RWPE1 (cell line): ENCODE measurements at places on chromosomes 16 and 17.

DNA sequence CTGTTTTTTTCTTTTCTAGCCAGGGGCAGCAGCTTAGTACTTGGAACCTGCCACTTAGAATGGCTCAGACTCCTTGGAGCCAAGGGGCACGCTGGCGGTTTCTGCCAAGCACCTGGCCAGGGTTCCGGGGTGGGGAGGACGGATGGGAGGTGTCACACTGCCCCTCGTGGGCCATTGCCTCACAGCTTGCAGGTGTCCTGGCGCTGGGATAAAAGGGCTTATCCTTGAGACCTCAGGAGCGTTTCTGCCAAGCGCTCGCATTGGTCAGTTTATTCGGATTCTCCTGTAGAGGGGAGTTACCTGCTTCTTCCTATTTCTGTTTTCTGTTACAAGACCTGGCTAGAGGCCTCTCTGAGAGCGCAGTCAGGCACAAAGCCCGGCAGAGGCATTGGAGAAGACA, 234.6 kb downstream of the MSI2 start:
- no peak for DNase-seq

GRCh38 chr17:32256701-32257019, 9.0 kb upstream of the RHBDL3 start:
- no peak for DNase-seq

GRCh38 chr16:21666772-21667171, 3.0 kb downstream of the OTOA start:
- DNase-seq = no peak

GRCh38 chr17:7707446-7707845, 2.4 kb downstream of the EFNB3 start:
- DNase-seq = no peak

GRCh38 chr16:47777220-47777619, 316.1 kb downstream of the PHKB start:
- DNase-seq = no peak

DNA sequence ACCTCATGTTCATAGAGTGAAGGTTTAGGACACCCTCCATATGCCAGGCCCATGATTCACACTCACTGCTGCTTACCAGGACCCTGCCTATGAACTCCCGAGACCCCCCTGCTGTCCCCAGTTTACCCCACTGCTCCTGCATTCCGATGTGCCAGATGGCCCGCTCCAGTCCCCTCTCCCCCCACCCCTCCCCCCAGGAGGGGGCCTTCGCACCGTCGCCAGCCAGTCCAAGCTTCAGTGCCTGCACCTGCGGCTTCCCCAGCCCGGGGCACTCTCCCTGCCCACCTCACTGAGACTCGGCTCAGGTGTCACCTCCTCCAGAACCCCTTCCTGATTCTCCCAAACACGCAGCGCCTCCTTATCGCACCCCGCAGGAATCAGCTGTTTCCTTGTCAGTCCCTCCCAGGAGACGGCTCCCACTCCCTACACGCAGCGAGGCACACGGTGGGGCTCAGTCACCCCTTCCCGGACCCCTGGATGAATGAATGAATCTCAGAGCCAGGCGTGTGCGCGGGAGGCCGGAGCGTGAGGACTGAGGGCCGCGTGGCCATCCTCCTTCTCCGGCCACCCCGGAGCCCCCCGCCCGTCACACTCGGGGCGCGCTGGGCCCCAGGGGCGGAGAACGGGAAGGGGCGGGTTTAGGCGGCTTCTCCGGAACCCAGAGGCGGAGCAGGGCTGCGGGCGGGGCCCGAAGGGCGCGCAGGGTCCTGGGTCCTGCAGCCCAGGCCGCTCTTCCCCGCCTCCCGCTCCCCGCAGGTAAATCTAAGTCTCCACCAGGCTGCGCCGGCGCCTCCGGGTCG, 1.6 kb downstream of the MYO1C start:
- DNase-seq = peak; percentile 63

DNA sequence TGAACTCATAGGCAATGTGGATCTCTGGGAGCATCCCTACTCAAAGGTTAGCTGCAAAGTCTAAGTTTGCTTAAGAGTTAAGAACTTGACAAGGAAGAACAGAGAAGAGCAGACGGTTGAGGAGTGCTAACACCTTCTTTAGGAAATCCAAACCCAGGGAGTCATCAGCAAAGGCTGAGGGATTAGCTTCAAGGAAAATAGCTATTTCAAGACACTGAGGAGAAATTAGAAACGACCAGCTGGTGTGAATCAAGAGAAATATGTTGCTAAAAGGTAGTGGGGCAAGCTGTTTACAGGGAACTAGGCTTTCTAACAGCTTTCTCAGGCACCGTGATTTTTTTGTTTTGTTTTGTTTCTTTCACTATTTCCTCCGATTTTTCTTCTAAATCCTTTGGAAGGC, 90.7 kb downstream of the CDH8 start:
- DNase-seq = no peak

- no peak for DNase-seq
Measured at GRCh38 chr17:56434610-56435009, 158.9 kb upstream of the NOG start.

DNA sequence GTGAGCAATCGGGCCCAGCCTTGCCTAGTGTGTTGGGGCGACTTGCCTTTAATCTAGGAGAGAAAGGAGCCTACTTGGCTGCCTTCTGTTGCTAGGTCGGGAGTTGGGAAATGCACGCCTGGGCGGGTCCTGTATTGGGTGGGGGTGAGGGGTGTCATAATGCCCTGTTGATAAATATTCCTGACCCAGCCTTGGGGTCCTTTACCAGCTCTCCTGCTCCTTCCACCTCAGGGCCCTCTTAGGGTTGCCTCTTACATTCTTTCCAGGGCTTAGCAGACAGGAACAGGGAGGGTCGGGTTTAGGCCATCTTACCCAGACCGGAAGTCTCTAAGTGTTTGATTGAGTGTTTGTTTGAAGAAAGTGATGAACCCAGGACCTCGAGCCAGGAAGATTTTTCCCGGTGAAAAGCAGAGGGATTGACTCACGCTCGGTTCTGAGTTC, 112.9 kb downstream of the SEC14L1 start:
- DNase-seq = no peak

GRCh38 chr17:214881-215331, 33.5 kb upstream of the DOC2B start:
- DNase-seq = no peak

DNA sequence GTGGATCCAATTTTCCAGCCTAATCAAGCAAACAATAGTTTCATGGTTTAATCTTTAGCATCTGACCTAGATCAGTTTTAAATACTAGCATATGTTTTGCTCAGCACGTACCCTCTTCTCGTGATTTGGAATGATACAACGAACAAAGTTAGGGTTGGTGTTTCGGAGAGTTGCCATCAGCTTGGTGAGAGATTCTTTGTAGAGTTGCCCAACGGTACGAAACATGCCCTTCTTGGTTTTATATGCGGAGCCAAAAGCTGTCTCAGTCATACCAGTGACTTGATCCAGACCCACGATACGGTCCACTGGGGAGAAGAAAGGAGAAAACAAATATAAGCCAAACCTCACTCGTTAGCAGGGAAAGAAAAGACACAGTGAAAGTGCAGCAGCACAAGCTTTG, 85.3 kb downstream of the NDEL1 start:
- DNase-seq = no peak

- no peak for DNase-seq
Measured at GRCh38 chr17:59874376-59874775, 18.4 kb downstream of the TUBD1 start.

GRCh38 chr16:50627419-50627818, 53.7 kb downstream of the SNX20 start:
- no peak for DNase-seq

- DNase-seq = peak; percentile 80
Measured at GRCh38 chr16:30941600-30942425, 7.1 kb upstream of the ORAI3 start.

- DNase-seq = no peak
Measured at GRCh38 chr16:80518436-80518835, 22.4 kb upstream of the DYNLRB2 start.

GRCh38 chr17:65243838-65244625, 106.9 kb downstream of the RGS9 start:
- DNase-seq = peak; percentile 32

- DNase-seq = no peak
Measured at GRCh38 chr17:35717475-35717874, 14.0 kb upstream of the RASL10B start.

GRCh38 chr17:71302721-71303549, 817.9 kb upstream of the SOX9 start:
- no peak for DNase-seq

- no peak for DNase-seq
Measured at GRCh38 chr16:7946142-7946541, 613.5 kb downstream of the RBFOX1 start.

- DNase-seq = peak; percentile 90
Measured at GRCh38 chr16:68936736-68937631, 93.7 kb downstream of the TANGO6 start.

DNA sequence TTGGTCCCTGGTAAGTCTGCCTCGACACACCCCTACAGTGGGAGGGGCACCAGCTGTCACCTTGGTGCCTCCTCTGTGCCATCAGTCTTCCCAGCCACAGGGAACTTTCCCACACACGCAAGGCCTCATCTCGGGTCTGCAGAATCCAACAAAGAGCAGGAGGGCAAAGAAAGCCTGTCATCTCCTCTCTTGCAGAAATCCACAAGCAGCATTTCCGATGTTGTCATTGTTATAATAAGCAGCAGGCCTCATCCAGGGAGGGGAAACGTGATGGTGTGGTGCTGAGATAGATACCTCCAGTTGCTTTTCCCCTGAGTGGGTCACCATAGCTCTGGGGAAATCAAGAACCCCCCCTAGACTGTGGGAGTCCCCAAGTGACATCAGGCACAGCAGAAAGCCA, 110.4 kb downstream of the CMIP start:
- no peak for DNase-seq

GRCh38 chr16:9302072-9302471, 210.6 kb downstream of the HAPSTR1 start:
- DNase-seq = no peak

- no peak for DNase-seq
Measured at GRCh38 chr17:74150428-74151025, 53.0 kb upstream of the RPL38 start.

DNA sequence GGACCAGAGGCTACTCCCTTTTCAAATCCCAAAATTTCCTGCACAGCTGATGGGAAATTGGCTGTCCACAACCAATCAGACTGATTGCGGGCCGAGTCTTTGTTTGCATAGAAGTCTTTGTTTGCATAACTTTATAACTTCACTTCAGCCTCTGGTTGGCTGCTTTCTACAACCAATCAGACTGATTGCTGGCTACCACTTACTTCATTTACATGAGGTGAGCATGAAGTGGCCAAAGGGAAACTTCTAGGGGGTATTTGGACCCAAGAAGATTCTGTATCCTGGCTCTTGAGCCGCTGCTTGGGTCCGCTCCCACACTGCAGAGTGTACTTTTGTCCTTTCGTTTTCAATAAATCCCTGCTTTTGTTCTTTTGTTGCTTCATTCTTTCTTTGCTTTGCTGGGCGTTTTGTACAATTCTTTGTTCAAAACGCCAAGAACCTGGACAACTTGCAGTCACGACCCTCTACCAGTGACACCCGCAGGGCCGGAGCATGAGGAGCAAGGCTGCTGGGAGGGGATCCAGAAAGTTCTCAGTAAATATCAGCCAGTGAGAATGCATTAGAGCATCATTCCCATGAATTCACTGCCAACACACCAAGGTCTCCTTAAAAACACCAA, 67.5 kb downstream of the IQCK start:
- no peak for DNase-seq

GRCh38 chr17:42422958-42423712, at the start of gene CAVIN1:
CAVIN1 (minus strand) TSS chr17:42423256; CDS start chr17:42423097, 159 bp downstream.
- peak; percentile 99 for DNase-seq

- peak; percentile 79 for DNase-seq
Measured at GRCh38 chr17:48023400-48024148, 14.0 kb downstream of the COPZ2 start.

DNA sequence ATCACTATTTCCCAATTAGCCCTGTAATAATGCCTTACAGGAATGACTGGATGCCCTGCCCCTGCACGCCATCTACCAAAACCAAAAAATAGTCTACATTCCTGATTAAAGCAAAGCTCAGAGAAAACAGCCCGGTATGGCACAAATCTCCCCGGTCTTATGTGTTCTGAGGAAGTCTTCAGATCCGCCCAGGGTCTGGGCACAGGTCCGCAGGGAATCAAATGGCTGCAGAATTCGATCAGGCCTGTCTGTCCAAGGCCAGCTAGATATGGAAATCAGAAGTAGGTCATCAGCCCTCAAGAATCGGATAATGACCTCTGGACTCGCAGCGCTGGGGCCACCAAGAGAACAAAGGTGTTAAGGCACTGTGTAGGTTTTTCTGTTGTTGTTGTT, 171.0 kb downstream of the ZFHX3 start:
- DNase-seq = no peak

DNA sequence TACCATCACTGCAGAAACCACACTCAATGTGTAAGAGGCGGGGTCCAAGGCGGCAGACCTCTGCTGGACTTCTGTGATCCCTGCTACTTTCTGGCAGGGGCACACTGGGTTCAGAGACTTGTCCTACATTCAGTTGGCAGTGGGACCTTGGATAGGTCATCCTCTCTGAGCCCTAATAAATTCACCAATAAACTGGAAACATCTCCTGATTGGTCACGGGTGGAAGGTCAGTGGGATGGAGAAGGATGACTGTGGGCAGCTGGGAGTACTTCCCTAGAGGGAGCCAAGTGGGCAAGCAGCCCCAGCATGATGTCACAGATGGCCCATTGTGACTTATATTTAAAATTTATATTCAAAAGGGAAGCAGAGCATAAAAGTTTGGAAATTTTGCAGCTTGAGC, 49.7 kb downstream of the RNF112 start:
- DNase-seq = no peak

DNA sequence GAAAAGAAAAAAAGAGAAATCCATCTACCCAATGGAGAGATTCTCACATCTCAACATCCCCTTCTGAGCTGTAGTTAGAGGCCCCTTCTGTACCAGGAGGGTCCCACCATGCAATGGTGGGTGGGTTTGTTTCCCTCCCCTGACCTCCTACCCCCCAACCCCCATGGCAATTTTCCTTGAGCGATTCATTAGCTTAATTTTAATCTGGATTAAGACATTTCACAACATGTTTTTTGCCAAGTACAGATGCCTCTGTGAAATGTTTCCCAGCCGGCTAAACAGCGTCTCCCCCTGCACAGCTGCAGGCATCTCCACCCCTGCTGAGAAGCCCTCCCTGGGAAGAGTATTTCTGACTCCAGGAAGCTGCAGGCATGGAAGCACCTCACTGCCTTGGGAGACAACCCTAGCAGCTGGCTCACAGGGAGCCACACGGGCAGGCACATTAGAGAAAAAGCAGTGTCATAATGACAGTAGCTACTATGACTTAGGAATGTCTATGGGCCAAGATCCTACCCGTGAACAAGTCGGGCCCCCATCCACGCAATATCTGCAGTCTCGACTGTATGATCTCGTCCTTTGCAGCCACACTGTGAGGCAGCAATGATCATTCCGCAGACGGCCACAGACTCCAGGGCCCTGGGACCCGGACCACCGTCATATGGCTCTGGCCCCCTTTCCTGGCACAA, 117.3 kb downstream of the ADCY9 start:
- no peak for DNase-seq
